Esophagus (tissue), 2 donors: ENCODE measurements at places on chromosomes 2 and 18. TPM values are rescaled to one million over a fixed set of nuclear protein-coding genes. Genes with fewer than 3 reads are reported as not detected.

The FAM237A gene
- not detected for polyA plus RNA-seq

The CPLX4 gene
- polyA plus RNA-seq: not detected

The RNF152 gene
- polyA plus RNA-seq: 2.1 TPM

The GALNT5 gene
- polyA plus RNA-seq: 3.1 TPM

The NEURL3 gene
- polyA plus RNA-seq: 0.06 TPM

The CABYR gene
- polyA plus RNA-seq: 0.92 TPM

The TMEM200C gene
- not detected for polyA plus RNA-seq

The SLC9A2 gene
- polyA plus RNA-seq: 0.12 TPM

The RND3 gene
- 151 TPM for polyA plus RNA-seq

The KLHL41 gene
- 0.31 TPM for polyA plus RNA-seq

The ANKRD62 gene
- polyA plus RNA-seq: 0.16 TPM

The RAX gene
- 0.14 TPM for polyA plus RNA-seq

The ZRANB3 gene
- polyA plus RNA-seq: 1.5 TPM

The MYO7B gene
- polyA plus RNA-seq: 0.20 TPM

The ARHGEF4 gene
- 98.9 TPM for polyA plus RNA-seq
